ENCODE measurements at places on chromosomes 1 and 21.

DNA sequence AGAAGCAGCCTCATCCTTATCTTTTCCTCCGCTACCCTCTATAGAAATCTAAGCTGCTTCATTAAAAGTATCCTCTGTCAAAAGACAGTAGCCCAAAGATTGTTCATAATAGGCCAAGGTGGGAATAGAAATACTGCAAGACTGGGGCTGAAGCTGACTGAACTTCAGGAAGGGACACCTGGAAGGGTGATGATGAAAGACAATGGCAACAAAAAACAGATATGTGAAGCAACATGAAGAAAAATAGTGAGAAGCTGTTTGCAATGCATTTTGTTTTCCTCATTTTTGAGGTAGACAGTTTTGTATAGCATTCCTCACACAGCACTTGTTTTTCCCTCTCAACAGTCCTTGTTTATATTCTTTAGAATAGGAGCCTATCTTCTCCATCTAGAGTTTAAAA is 16.9 kb downstream of the DCAF8 start:
- DNase-seq, result no peak

- DNase-seq, result peak; percentile 90
These were observed 28.4 kb downstream of the TMCC2 start for GRCh38 chr1:205255941-205256780.

DNA sequence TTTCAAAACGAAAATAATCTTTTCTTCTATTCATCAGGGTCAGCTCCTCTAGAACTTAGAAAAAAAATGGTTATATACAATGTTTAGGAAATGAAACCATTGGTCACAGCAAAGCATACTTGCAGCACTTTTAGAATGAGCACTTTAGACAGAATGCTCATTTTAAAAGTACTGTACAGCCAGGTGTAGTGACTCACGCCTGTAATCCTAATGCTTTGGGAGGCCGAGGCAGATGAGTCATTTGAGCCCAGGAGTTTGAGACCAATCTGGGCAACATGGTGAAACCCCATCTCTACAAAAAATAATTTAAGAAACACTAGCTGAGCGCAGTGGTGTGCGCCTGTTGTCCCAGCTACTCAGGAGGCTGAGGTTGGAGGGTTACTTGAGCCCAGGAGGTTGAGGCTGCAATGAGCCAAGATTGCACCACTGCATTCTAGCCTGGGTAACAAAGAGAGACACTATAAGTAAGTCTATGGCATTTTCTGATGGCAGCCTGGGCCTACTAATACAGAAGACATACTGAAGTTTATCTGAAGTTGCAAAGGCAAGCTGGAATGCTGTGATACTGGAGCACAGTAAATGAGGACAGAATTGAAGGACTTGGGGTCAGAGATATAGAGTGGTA is 48.9 kb upstream of the ZNF326 start:
- no peak for DNase-seq

DNA sequence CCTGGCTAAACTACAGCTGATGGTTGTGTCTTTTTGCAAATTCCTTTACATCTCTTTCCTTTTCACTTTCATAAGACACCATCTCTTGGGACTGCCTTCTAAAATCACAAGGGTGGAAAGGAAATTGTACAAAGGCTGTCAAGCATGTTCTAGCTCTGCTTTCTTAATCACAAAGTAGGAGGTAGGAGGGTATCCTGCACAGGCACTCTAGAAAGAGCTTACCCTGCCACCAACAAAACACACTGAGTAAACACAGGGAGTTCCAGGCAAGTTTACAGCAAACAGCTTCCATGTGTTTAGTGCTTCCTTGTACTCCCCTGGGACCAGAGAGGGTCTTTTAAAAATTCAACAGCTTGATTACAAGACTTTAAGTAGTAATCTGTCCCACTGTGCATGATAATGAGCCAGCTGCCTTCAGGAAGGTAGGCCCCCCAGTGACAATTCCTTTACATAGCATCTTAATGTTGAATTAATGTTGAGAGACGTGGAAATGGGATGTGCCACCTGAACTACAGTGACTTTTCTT is 2.4 kb downstream of the PLPP3 start:
- peak; percentile 38 for DNase-seq

- no peak for DNase-seq
These were observed 166.3 kb downstream of the TBX15 start for GRCh38 chr1:118821801-118822200.

DNA sequence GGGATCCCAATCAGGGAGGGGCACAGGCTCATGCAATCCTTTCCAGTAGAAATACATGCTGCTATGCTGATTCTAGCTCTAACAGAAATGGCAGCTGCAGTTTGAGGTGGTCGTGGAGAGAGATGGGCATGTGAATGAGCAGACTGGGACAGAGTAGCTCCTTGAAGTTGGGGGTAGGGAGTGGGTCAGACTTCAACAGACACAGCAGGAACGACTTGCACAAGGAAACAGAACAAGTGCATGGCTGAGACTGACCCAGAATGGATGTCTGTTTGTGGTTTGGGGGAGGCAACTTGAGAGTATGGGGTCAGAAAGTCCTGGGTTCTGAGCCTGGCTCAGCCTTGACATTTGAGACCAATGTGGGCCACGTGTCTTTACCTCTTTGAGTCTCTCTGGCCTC is 25.1 kb upstream of the TRABD2B start:
- peak; percentile 6 for DNase-seq

DNA sequence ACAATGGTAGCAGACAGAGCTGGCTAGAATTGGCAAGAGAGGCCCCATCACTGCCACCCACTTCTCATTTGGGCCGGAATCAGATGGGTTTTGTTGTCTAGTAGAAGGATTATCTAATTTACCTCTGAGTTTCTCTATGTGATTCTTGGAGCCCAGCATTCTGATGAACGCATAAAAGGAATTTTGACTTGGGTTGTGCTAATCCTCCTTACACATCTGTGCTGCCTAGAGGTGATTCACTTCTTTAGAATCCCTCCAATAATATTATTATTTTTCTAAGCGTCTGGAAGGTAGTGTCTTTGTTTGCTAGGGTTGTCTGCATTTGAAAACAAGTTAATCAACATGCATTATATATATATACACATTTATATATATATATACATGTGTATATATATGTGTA is 118.1 kb downstream of the RUNX1 start:
- DNase-seq, result no peak

GRCh38 chr1:229273507-229274232 is 2.8 kb downstream of the RAB4A start:
- no peak for DNase-seq

DNA sequence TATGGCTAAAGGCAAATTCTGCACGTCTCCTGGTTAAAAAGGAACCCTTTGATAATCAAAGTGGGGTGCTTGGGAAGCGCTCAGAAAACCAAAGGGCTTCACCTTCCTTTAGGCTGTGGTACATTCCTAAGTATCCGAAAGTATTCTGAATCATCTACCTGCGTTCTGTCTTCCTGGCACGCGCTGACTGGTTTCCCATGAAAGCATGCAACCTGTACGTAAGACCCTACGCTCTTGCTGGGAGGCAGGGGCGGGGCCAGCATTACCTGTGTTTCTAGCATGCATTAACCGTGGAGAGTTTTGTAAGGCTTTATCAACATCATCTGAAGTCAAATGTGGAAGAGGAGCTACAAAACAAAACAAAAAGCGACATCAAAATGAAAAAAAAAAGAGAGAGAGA is 96.0 kb downstream of the ERG start:
- DNase-seq, result no peak

- no peak for DNase-seq
These were observed 2.6 kb downstream of the KCNAB2 start for GRCh38 chr1:6048179-6048867.

- no peak for DNase-seq
These were observed 28.8 kb upstream of the PTGFRN start for GRCh38 chr1:116880917-116881316.

DNA sequence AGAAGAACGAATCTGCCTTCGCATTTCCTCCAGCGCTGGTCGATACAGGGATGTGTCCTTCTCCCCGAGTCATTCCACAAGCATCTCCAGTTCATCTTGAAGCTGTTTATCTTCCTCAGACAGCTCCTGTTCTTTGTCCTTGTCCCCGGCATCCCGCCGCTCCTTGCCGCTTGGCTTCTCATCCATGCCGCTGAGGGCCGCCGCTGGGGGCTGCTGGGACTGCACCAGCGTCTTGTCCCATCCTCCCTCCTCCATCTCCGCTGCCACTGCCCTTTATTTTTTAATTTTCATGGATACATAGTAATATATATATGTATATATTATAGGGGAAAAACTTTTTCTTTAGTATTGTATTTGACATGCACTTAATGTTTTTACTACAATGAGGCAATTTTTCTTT is 53.4 kb downstream of the FMN2 start:
- no peak for DNase-seq

All from H9 (cell line).